ENCODE measurements at places on chromosomes 11 and 22.

DNA sequence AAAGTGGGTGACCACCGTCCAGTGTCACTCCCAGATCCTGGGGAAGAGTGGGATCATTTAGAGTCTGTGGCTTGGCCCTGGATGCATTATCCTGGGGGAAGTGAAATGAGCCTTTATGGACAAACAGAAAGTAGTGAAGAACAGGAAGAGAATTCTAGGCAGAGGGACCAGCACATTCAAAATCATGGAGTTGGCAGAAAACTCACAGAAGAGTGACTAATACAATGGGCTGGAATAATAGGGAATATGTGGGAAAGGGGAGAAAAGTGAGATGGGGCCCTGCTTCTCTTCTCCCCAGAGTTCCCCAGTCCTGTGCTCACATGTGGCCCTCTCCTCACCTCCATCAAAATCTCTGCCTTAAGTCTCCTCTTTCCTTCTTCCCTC, 84.3 kb downstream of the CCDC81 start:
- no peak for DNase-seq

- DNase-seq = no peak
These were observed 17.1 kb downstream of the MARK2 start for GRCh38 chr11:63855975-63856374.

DNA sequence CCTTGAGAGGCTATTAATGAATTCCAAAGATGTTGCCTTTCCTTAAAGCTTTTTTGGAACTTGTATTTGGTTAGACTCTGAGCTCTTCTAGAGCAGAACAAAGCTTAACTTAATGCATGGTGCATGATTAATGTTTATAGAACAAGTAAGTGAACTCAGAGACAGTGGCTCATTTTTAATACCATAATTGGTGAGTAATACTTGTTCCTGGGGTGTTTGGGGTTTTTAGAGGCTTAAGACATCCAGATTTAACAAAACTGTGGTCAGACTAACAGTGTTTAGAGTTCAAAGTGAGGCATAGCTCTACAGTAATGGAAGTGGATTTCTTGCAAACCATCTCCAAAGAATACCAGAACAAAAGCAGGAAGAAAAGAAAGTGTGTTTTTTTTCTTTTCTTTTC, 73.7 kb upstream of the CTSC start:
- peak; percentile 30 for DNase-seq

DNA sequence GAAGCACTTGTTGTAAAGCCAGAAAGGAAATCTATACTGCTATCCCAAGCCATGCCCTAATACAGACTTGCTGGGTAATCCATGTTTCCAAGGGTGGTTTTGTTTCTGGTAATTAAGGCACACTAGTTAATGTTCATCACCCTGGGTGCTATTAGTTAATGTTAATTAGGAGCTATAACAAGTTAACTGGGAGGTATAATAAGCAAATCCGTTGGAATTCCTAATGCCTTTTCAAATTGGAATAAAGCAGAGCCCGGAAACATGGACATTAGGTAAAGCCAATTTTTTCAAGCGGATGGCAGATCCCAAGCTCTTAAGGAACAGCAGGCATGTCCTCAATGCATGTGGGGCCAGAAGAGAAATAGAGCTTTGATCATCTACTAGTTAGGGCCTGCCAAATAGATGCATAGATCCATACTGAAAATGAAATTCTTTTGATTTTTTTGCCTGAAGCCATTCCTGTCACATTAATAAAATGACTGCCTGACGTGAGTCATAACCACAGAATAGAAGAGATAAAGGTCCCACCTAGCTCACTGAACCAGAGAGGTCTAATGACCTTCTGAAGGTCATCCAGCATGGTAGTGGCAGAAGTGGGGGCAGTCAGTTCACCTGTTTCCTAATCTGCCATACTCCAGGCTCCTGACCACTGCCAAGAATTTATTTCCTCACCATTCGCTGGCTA, 28.5 kb upstream of the CCDC34 start:
- no peak for DNase-seq

DNA sequence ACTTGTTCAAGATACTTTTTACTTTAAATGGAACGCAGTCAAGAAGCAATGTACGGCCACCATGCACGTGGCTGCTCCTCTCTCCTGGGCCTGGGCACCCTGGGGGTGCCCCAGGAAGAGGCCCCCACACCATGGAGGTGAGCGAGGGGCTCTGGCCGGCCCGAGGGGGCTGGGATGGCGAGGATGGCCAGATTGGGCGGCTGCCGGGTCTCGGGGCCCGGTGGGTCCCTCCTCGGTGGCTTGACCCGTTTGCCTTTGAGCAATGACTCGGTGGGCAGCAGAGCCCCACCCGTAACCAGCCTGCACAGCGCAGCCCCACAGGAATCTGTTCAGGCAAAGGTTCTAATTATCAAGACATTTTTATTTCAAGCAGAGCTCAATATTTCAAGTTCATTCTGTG, 167.4 kb downstream of the BRD1 start:
- no peak for DNase-seq

DNA sequence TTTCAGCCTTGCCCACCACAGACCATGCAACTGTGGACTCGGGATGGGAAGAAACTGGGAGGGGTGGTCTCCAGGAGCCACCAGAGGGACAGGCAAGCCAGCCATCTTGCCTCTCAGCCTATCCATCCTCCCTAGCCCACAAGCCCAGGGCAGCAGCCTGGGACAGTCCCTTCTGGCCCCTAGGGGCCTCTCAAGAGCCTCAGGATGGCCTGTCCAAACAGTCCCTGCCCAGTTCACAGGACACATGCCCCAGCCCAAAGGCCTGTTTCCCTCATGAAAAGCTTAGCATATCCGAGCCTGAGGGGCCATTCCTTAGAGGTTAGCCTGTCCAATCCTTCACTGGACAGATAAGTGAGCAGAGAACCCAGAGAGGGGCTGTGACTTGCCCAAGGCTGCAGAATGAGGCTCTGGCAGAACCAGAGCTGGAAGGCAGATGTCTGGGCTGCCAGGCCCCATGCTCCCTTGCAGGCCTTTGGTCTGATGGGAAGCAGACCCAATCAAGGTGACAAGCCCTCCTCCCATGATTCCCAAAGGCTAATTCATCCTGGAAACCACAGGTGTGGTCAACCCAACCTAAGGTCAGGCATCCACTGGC, 28.2 kb downstream of the LRRC10B start:
- no peak for DNase-seq

GRCh38 chr11:1232021-1232882, 9.4 kb downstream of the MUC5B start:
- DNase-seq = no peak

- DNase-seq = no peak
These were observed 44.6 kb upstream of the WNT7B start for GRCh38 chr22:46021577-46021976.

DNA sequence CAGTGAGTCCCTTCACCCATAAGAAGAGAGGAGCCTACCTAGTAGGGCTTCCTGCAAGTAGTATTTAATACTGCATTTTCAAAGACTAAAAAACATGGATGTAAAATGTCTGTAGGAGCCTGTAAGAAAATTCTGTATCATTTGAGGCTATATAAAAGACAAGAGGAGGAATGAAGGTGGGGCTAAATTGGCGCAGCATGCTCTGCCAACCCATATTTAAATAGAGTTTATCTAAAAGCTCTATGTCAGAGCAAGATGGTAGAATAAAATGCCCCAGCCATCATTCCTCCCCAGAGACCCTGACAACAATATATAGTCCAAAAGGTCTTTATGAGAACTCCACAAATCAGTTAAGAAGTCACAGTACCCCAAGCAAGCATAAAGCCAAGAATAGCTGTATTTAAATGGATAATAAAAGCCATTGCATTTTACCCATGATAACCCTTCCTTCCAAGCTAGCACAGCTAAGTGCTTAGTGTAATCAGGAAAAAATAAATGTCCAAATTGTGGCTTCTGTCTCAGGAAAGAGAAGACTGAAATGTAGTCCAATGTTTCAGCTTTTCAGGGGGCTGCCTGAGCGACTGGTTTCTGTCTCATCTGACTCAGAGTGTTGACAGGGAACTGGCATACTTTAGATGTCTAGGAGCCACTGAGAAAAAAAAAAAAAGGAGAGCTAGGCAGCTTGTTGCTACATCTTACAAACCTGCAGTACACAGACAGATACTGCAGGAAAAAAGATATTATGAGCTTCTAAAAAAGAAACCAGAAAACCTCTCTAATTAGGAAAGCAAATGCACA, 258.6 kb downstream of the METTL15 start:
- DNase-seq = no peak

- DNase-seq = no peak
These were observed at the start of gene MS4A7 for GRCh38 chr11:60378354-60378753. Gene MS4A7 (plus strand): TSS chr11:60378532. CDS start chr11:60383142, 4,610 bp downstream.

- no peak for DNase-seq
These were observed 33.7 kb downstream of the ZNF214 start for GRCh38 chr11:6986487-6986886.

DNA sequence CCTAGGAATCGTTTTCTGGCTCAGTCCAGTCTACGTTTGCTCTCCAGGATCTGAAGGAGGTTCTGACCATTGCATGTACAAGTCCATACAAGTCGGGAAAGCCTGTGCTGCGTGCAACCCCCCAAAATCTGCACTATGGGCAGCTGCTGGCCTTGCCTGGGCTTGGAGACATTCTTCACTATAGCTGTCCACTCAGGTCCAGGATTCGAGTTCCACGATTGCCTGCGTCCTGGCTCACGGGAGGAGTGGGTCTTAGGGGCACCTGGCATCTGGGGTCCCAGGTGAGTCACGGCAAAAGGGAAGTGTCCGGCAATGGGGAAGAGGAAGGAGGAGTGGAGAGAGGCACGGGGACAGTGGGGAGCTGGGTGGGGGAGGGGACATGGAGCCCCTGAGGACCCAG, 563.0 kb downstream of the BRD1 start:
- DNase-seq = no peak

DNA sequence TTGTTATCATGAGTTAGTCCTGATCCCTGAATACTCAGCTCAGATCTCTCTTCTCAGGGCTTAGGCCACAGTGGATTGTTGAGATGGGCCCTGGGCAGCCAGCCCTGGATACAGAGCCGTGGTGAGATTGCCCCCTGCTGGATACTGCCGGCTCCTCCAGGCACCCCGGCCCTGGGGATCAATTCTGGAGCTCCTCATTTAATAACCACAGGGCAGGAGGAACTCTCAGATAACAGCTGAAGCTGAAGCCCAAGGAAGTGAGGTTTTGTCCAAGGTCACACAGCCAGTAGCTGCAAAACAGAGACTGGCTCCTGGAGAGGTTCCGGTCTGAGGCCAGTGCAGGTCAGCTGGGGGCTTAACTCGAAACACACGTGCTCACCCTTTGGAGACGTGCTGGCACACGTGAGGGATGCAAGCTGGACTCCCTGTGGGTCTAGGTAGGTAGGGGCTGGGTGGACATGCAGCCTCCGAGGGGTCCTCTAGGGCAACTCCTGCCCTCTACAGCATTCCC, 16.0 kb downstream of the USH1C start:
- DNase-seq = peak; percentile 19
